ENCODE measurements at places on chromosomes 1 and 21. TPM values are rescaled to one million over a fixed set of nuclear protein-coding genes. Genes with fewer than 3 reads are reported as not detected.

SERPINC1 gene
- polyA plus RNA-seq, result 0.84 TPM

TLR5 gene
- 5.9 TPM for polyA plus RNA-seq

GRCh38 chr1:1326075-1326605 is 1.5 kb downstream of the CPTP start:
- DNase-seq, result no peak

KHDC4 gene
- polyA plus RNA-seq, result 43.9 TPM

EPHA8 gene
- 2.4 TPM for polyA plus RNA-seq
